Stimulated activated CD8-positive, alpha-beta memory T cell treated with anti-CD3 and anti-CD28 coated beads, Interleukin-7, amount 100 ng/mL, for 1 hour (primary cell): ENCODE measurements at places on chromosomes 3 and 15.
A peak's percentile ranks its signal among the peaks of the same experiment; 100 is the strongest.

DNA sequence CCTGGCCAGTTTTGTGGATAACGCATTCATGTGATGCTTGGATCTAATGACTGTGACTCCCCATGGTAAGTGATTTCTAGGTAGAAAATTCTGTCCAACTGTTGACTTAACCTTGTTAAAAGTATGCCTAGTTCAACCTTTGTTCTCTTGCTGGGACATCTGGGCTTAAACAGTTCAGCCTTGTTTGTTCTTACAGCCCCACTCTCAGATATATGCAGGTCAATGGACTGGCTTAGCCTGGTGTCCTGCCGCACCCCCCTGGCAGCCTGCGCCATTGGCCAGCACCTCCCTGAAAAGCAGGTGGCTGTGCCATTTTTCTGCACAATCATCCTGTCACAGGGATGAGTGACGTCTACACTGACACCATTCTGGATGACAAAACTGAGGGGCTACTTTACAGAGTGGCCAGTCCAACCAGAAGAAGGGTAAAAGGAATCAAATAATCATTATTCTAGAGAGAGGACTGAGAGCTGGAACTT is 244.7 kb upstream of the ONECUT1 start:
- no peak for DNase-seq

- no peak for DNase-seq
Measured at GRCh38 chr3:185822221-185823000, 2.4 kb downstream of the IGF2BP2 start.

- no peak for DNase-seq
Measured at GRCh38 chr15:61556037-61556648, 327.0 kb upstream of the RORA start.

DNA sequence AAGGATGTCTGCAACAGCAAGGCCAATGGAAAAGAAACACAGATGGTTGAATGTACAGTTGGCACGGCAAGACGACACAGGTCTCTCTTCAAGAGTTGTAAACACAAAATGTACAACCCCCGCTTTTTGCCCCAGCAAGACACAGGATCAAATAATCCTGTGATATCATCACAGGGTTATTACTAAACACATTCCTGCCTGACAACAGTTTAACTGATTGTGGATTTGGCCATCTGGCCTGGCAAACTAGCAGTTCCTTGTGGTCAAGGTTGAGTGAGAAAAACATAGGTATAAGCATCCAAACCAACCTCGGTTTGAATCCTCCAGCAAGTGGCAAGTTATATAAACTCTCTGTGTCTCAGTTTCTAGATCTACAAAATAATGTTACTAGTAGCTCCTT is 23.4 kb downstream of the PARP16 start:
- DNase-seq, result no peak

- DNase-seq, result no peak
Measured at GRCh38 chr3:16768014-16768413, 116.7 kb upstream of the PLCL2 start.

DNA sequence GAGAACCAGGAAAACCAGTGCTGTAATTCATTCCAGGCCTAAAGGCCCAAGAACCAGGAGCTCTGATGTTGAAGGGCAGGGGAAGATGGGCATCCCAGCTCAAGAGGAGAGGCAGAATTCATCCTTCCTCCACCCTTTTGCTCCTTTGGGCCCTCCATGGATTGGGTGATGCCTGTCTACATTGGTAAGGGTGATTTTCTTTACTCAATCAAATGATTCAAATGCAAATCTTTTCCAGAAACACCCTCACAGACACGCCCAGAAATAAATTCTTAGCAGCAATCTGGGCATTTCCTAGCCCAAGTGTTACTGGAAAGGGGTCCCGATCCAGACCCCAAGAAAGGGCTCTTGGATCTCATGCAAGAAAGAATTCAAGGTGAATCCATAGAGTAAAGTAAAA is 17.6 kb upstream of the APOD start:
- no peak for DNase-seq

DNA sequence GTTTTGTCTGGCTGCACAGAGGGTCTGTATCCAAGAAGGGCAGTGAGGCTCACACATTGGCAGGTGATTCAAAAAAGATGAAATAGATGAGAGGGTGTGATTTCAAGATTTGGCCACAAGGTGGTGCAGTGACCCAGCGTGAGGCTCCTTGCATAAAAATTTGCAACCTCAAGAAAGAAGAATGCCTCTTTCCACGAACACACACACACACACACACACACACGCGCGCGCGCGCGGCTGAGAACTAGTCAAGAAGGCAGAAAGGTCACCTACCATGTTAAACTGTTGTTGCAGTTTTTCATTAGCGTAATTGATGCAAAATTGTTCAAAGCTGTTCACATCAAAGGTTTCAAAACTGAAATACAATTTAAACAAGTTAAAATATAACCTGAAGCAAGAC is 39.2 kb downstream of the MYO5C start:
- DNase-seq, result peak; percentile 62

GRCh38 chr3:107817076-107817475 is 273.8 kb downstream of the CD47 start:
- no peak for DNase-seq

DNA sequence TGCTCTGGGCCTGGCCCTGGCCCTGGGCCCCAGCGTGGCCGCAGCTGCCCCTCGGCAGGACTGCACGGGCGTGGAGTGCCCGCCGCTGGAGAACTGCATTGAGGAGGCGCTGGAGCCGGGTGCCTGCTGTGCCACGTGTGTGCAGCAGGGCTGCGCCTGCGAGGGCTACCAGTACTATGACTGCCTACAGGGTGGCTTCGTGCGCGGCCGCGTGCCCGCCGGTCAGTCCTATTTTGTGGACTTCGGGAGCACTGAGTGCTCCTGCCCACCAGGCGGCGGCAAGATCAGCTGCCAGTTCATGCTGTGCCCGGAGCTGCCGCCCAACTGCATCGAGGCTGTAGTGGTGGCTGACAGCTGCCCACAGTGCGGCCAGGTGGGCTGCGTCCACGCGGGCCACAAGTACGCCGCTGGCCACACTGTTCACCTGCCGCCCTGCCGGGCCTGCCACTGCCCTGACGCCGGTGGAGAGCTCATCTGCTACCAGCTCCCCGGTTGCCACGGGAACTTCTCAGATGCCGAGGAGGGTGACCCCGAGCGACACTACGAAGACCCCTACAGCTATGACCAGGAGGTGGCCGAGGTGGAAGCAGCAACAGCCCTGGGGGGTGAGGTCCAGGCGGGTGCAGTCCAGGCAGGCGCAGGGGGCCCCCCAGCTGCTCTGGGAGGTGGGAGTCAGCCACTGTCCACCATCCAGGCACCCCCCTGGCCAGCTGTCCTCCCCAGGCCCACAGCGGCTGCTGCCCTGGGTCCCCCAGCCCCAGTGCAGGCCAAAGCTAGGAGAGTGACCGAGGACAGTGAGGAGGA is 21.7 kb downstream of the FBLN2 start:
- DNase-seq, result no peak

GRCh38 chr3:189555558-189555881 is 75.7 kb upstream of the TP63 start:
- DNase-seq, result no peak

- DNase-seq, result no peak
Measured at GRCh38 chr15:45641374-45641781, 6.5 kb downstream of the SQOR start.

DNA sequence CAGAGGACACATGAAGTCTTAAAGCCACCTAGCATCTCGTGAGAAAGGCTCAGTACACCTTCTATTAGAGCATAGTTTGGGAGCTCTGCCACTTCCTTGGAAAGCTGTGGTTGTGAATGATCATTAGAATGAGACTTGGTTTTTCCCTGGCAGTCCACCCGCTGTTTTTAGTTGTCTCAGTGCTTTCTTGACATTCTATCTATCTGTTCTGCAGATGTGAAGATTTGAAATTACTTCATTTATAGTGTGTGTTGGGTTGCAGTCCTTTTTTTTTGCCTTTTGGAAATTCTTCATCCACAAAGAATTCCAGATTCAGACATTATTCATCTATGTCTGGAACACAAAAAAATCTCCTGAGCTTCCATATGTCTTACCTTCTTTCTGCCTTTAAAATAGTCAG is 23.7 kb downstream of the PPP2R3A start:
- no peak for DNase-seq

GRCh38 chr3:71281280-71281679 is 302.2 kb downstream of the FOXP1 start:
- no peak for DNase-seq

- DNase-seq, result no peak
Measured at GRCh38 chr3:157938154-157938779, 168.0 kb downstream of the SHOX2 start.

GRCh38 chr3:51684971-51685751 is 14.1 kb downstream of the TEX264 start:
- DNase-seq, result no peak

GRCh38 chr15:82774496-82774895 is 31.4 kb downstream of the FSD2 start:
- DNase-seq, result no peak

GRCh38 chr3:37491776-37492175 is 317.4 kb upstream of the LRRFIP2 start:
- no peak for DNase-seq

- DNase-seq, result no peak
Measured at GRCh38 chr15:76994001-76994400, 925 bp upstream of the PSTPIP1 start.

DNA sequence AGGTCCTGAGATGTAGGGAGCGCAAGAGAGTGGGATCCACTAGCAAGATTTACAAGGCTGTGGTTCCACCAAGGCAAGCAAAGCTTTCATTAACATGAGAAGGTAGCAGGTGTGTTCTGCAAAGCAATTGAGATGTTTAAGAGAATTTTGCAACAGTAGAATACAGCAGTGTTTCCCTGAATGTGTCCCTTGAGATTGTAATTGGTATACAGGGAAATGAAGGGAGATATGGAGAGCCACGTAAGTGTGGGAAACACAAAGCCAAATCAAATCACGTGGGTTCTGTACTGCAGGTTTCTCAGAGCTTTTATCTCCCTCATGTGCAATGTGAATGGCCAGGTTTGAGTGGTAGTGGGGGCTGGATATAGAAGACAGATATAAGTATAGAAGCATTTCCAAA is 67.3 kb downstream of the ATG7 start:
- no peak for DNase-seq

DNA sequence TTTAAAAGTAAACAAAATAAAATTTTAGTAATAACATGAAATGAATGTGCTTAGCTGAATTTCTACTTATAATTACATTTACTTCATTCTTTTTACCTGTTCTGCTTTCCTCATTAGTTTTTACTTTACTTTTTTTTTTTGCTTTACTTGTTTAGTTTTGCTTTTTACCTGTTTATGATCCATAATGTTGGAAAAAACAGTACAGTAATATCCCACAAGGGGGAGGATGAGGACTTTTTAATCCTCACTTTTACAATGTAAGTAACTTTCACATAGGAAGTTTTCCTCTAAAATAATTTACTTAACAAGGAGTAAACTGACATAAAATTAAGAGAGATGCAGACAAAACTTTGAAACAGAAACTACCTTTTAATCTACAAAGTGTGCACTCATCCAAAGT is 268.7 kb downstream of the TBC1D5 start:
- DNase-seq, result no peak

- no peak for DNase-seq
Measured at GRCh38 chr15:66402761-66403284, 16.1 kb downstream of the MAP2K1 start.

DNA sequence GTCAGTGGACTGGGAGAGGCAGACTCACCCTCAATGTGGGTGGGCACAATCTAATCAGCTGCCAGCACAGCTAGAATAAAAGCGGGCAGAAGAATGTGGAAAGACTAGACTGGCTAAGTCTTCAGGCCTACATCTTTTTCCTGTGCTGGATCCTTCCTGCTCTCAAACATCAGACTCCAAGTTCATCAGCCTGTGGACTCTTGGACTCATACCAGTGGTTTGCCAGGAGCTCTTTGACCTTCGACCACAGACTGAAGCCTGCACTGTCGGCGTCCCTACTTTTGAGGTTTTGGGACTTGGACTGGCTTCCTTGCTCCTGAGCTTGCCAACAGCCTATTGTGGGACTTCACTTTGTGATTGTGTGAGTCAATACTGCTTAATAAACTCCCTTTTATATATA is 68.0 kb downstream of the CNTN3 start:
- DNase-seq, result no peak

GRCh38 chr3:38579551-38580449 is 69.7 kb downstream of the SCN5A start:
- no peak for DNase-seq

GRCh38 chr3:48215466-48215865 is 7.8 kb upstream of the CAMP start:
- no peak for DNase-seq

DNA sequence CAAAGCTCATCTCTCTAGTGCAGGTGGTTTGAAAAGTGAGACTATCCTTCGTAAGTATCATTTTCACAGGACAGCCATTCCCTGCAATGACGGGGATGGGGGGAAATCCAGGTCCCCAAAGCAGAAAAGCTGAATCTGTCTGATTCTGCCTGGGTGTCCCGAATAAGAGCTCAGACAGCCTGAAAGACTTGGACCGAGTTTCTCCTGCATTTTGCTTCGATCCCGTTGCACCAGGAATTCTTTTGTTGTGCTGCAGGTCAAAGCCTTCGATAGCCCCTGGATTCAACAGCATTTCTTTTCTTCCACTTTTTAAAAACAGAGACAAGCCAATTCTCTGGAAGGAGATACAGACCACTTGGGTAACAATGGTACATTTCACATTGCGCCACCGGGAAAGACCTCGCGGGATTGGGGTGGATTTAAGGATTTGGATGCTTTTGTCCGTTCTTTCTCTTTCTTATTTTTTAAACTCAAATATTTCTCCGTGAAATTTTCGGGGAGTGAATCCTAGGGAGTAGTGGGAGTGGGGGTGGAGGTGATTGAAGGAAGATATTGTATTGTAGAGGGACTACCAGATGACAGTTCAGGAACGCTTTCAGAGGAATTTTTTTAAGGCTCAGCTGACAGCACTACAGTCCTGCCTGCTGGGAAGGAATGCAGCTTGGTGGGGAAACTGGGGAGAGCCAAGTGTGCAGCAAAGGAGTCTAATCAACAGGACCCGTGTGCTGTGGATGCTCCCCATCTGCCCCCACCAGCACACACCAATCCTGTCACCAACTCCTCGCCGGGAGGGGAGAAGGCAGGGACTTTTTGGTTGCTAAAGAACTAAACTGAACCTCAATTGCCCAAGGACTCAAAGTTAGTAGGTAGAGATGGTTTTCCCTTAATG is 2.6 kb downstream of the SLITRK3 start:
- no peak for DNase-seq

DNA sequence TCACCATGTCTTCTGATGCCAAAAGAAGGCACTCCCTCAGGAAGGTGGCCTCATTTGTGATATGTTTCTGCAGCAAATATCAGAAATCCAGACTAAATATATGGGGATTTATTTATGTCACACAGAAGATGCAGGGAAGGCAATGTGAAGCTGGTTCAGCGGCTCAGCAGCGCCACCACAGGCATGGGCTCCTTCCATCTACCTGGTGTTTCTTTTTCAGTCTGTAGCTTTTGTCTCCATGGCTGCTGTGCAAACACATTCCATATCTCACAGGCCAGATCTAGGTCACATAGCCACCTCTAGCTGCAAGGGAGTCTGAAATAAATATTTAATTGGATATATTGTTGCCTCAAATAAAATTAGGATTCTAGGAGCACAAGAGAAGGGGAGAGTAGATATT is 502.1 kb upstream of the IL12A start:
- DNase-seq, result no peak

GRCh38 chr3:77799278-77799677 is 759.4 kb downstream of the ROBO2 start:
- DNase-seq, result no peak
